ENCODE measurements at places on chromosomes 2 and 18.

- DNase-seq = peak; percentile 38
Measured at GRCh38 chr18:66872277-66872676, 268.4 kb upstream of the CDH19 start.

- no peak for DNase-seq
Measured at GRCh38 chr2:40213071-40213470, 238.8 kb downstream of the SLC8A1 start.

DNA sequence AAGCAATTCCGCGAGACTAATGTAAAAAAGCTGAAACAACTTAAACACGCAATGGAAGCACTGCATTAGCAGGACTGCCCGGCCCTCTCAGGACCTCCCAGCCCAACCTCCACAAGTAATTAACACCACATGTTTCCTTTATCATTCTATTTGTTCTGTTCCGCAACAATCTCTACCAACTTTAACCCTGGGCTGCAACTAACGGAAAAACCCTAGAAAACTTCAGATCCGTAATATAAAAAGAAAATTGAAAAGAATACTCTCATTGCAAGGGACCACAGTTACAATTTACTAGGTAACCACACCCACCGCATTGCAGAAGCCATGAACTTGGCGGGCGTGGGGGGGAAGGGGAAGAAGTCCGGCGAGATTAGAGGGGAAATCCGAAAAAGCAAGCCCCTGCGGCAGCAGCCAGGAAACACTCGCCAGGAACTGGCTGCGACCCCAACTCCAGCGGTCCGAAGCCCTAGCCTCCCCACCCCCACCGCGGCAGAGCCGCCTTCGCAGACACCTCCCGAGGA lies 1.2 kb downstream of the EPB41L3 start:
- no peak for DNase-seq

DNA sequence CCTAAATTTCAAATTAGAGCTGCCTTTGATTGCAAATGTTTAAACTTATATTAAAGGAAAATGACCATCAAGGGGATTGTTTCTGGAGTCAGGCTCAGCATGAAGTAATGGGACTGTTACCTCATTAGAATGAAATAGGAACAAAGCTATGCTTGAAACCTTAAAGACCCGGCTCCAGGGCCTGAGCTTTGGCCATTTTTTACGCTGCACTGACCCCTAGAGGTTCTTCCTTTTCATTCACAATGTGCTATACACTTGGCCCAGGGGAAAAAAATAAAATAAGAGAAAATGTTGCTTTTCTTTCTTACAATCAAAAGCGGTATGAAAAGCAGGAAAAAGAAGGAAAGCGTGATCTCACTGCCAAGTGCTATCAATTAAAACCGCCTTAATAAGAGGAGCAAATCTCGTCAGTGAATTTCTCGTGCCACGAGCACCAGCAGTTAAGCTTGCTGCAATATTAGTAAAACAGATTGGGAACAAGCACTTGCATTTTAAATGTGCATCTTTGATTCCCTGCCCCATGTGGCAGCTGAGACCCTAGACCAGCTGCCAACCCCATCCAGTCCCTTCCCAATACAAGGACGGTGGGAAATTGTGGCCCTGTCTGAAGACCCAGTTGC lies 96.6 kb downstream of the MBD2 start:
- DNase-seq = no peak
